ENCODE measurements at places on chromosomes 3 and 15.

DNA sequence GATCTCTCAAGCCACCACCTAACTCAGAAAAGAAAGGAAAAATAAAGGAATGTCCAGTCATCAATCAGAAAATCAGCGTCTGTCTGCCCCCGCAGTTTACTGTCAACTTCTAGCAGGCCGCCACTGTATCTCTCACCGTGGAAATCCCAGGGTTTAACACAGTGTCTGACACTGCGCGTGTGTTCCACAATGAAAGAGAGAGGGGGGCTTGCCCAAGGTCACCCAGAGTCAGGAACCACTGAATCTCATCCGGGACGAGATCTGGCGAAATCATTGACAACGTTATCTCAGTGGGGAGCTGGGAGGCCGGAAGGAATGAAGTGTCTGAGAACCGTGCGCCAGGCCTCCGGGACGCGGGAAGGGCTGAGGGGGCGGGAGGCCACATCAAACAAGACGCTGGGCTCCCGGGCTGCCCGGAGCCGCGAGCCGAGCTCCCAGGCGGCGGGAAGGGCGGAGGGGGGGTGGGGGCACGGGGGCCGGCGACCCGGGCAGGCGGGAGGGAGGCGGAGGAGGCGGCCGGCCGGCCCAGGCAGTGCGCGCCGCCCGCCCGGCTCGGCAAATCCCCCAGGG is 2.2 kb upstream of the HES1 start:
- peak; percentile 12 for DNase-seq

GRCh38 chr3:99817047-99817436 is 620 bp upstream of the CMSS1 start:
- no peak for DNase-seq

DNA sequence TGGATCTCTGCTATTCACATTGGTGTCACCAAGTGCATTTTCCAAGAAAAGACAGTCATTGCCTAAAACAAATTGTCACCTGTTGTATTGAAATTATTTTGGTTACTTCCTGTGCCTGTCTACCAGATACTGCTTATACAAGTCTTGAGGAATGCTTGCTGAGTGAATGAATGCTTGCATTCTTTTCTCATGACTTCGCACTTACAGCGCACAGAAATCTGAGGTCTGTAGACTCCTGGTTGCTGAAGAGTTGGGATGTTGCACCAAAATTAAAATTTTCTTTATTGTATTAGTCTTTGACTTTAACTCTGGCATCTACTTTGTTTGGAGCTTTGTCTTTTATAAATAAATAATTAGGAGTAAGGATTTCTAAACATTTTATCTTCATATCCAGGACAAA is 28.4 kb downstream of the SH3GL3 start:
- no peak for DNase-seq

DNA sequence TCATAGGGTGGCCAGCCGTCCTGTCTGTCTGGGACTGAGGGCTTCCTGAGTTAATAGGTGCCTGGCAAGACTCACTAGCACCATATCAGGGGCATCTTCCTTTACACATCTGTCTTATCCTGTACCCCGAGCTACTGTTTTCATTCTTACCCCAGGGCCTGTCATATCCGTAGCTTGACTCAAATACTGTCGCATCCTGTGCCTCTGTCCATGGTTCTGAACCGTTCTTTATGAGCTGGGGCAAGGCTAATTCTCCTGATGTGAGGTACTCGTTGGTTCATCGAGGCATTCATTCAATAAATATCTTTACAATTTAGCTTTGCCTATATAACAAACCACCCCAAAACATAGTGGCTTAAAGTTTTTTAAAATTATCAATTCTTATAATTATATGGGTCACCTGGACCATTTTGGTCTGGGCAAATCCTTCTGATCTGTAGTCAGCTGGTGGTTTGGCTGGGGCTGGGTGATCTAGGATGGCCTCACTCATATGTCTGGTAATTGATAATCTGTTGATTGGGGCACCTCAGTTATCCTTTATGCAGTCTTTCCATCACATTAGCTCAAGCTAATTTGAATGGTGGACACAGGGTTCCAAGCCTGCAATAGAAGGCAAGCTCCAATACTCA is 121.2 kb downstream of the TLE3 start:
- DNase-seq = no peak

- DNase-seq = no peak
Measured at GRCh38 chr3:155323063-155323666, 29.7 kb upstream of the STRIT1 start.

- peak; percentile 66 for DNase-seq
Measured at GRCh38 chr15:66862940-66863335, 160.9 kb downstream of the SMAD6 start.

Measured in stimulated activated CD4-positive, alpha-beta T cell treated with anti-CD3 and anti-CD28 coated beads, Interleukin-15, amount 100 ng/mL, for 1 hour (primary cell).